ENCODE measurements at places on chromosomes 11 and 22. TPM values are rescaled to one million over a fixed set of nuclear protein-coding genes. Genes with fewer than 3 reads are reported as not detected.

- no peak overlapping the region for H3K4me3 ChIP-seq
- H3K27ac ChIP-seq, result peak overlapping the region; percentile 96
- peaks cover 54% of the 10 kb centered on the region for H3K4me1 ChIP-seq
- H3K36me3 ChIP-seq, result peaks cover 26% of the 10 kb centered on the region
These were observed 585 bp upstream of the NADSYN1 start for GRCh38 chr11:71452199-71453036.

DNA sequence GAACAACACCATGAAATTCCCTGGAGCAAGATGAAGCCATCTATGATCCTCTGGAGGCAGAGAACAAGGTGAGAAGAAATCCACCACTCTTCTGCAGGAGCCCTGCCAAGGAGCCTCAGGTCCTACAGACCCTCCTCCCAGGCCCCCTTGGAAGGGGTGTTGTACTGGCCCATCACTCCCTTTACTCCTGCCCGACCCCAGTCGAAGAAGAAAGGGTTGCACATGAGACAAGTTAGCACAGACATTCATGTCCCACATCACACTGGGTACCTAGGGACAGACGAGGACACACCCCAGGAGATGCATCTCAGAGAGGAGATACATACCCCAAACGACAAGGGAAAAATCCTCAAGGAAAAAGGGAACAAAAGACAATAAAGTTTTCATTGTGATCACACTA, 82.8 kb upstream of the NARS2 start:
- no peak overlapping the region for H3K27ac ChIP-seq
- H3K27me3 ChIP-seq, result no peaks in the 10 kb centered on the region
- no peak for DNase-seq
- no peak overlapping the region for H3K4me3 ChIP-seq

DNA sequence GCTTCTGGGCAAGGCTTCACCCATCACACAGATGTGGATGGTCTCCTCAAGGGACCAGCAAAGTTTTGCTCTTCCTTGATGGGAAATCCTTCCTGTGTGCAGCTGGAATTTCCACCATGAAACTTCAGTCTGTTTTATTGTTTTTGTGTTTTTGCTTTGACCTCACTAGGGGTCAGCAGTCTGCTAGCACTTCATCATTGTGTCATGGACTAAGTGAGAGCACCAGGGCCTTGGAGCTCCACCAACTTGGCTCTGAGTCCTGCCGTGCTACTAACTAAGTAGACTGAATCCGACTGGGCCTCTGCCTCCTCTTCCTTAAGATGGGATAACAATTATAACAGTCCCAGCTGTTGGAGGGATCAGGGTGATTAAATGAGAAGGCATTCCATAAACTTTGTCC, 305.8 kb upstream of the NCAM1 start:
- DNase-seq, result peak; percentile 73
- no peaks in the 10 kb centered on the region for H3K27me3 ChIP-seq
- H3K4me3 ChIP-seq, result no peak overlapping the region
- no peaks in the 10 kb centered on the region for H3K36me3 ChIP-seq

GRCh38 chr11:57322256-57323166, 2.2 kb downstream of the TNKS1BP1 start:
- no peak overlapping the region for H3K4me3 ChIP-seq
- no peaks in the 10 kb centered on the region for H3K36me3 ChIP-seq
- H3K27ac ChIP-seq, result peak overlapping the region; percentile 82
- DNase-seq, result peak; percentile 97

Gene GGT5
- total RNA-seq, result 49.4 TPM

Gene IGF2
- 693 TPM for total RNA-seq

Gene OR8G5
- total RNA-seq, result not detected

Gene CLNS1A
- total RNA-seq, result 148 TPM

Gene LDHAL6A
- 1.4 TPM for total RNA-seq
